ENCODE measurements at places on chromosomes 5 and 9.

- no peak for DNase-seq
Observed at GRCh38 chr5:132055808-132056609, 4.4 kb upstream of the IL3 start.

- no peak for DNase-seq
Observed at GRCh38 chr9:82021198-82021597, 32.6 kb downstream of the SPATA31D1 start.

GRCh38 chr5:147732291-147732883, 50.1 kb downstream of the JAKMIP2 start:
- no peak for DNase-seq

DNA sequence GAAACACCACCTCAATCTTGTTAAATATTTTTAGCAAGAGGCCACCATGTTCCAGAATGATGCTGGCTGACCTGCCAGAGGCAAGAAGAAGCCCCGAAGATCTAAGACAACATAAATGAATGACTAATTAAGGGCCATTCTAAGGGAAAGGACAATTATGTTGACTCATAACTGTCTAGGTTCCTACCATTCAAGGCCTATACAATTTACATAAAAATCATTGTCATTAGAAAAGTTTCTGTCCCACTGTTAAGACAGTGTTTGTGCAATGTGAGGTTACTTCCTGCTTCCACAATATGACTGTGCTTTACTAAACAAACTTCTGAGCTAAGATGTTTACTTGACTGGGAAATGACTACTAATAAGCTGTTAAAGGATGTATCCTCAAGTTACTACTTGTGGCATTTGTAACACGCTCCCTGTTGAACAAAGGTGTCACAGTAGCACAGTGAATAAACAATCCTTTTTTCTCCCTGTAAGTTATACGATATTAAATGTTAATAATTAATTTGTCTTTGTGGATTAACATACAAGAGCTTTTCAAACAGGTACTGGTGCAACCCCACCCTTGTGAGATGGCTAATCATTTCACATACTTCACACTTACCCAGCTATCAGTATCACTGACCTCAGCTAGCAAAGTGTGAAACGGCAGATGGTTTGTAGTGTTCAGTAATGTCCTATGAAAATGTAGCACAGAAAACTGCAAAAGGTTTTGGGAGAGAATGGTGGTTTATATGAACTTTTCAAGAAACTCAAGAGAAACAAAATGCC, 195.8 kb downstream of the EFNA5 start:
- no peak for DNase-seq

DNA sequence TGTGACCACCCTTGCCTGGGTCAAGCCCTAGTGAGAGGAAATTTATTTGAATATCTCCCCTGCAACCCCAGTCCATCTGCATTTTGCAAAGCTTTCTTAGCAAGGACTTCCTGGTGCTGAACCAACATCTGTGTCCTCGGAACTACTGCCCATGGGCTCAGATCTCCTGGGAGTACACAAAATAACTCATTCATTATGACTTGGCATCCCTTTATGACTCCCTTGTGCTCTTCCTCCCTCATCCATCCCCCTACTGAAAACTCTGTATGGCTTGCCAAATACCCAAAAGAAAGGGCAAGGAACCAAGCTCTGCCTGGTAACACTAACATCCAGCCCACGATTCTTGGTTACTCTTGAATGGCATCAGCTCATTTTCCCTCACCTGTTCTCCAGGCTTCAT, 368.5 kb downstream of the NTRK2 start:
- no peak for DNase-seq

- no peak for DNase-seq
Observed at GRCh38 chr5:158461240-158461854, 602.4 kb upstream of the CLINT1 start.

- DNase-seq = no peak
Observed at GRCh38 chr5:159782197-159782994, 133.9 kb upstream of the ADRA1B start.

- no peak for DNase-seq
Observed at GRCh38 chr5:156936972-156937371, 26.1 kb downstream of the TIMD4 start.

DNA sequence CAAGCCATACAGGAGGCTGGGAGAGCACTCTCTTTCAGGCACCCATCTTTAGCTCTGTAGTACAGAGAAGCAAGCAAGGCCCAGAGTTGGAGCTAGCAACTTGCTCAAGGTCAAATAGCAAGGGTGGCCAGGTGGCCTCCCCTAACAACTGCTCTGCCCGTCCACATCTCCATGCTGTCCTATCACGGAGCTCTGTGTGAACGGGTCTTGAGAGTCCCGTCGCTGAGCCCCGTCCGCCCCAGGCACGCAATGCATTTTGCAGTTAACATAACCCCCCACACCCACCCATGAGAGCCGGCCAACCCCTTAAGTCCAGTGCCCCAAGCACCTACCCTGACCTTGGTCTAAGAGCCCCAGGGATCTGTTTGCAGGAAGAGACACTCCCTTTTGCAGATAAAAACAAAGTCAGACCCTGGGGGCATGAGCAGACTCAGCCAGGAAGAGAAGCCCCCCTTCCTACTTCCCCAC, 1.5 kb downstream of the RNF44 start:
- DNase-seq = no peak

- no peak for DNase-seq
Observed at GRCh38 chr5:10519729-10520128, 44.1 kb upstream of the ANKRD33B start.

GRCh38 chr9:136189394-136190236, 15.3 kb downstream of the LHX3 start:
- no peak for DNase-seq

- DNase-seq = no peak
Observed at GRCh38 chr5:100643473-100643872, 108.3 kb downstream of the FAM174A start.

- no peak for DNase-seq
Observed at GRCh38 chr9:38294220-38294960, 98.1 kb upstream of the ALDH1B1 start.

GRCh38 chr5:37088009-37088408, 161.2 kb downstream of the CPLANE1 start:
- no peak for DNase-seq

GRCh38 chr5:103366918-103367549, 108.5 kb downstream of the MACIR start:
- DNase-seq = no peak

DNA sequence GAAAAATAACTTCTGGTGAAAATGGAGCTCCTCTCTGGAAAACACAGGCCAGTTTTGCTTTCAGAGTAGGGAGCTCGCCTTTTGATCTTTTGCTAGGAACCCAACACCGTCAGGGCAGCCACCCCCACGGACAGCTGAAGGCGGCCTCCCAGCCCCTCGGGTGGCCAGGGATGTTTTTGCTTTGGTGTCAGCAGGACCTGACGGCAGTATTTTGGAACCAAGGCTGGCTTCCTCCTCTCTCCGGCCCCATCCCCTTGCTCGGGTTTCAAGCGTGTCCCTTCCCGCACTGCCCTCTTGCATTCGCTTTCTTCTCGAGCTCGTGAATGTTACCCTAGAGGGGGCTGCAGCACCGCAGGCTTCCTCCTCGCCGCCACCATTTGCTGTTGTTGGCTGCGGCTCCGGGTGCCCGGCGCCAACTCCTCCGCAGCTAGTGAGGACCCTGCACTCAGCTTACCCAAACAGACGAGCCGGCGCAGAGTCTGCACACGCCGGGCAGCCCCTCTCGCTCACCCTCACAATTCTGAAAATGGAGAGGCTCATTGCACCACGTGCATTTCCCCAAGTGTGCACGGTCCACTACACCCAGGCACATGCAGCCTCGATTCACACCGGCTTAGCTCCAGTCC, 35.5 kb upstream of the ADAMTSL1 start:
- DNase-seq = no peak

- DNase-seq = no peak
Observed at GRCh38 chr5:67291066-67291465, 94.5 kb upstream of the CD180 start.

- no peak for DNase-seq
Observed at GRCh38 chr9:112078432-112078831, 96.7 kb downstream of the SUSD1 start.

DNA sequence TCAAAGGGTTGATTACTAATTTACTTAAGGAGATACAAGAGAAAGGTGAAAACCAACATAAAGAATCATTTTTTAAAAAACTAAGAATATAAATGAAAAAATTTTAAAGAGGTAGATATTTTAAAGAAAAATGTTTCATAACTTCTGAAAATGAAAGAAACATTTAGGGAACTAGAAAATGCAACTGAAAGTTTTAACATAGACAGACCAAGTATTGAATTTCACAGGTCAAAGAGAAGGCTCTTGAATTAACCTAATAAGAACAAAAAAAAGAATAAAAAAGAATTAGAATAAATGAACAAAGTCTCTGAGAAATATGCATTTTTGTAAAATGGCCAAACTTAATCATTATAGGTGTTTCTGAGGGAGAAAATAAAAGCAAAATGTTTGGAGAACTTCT, 16.1 kb upstream of the FAM174A start:
- DNase-seq = no peak

DNA sequence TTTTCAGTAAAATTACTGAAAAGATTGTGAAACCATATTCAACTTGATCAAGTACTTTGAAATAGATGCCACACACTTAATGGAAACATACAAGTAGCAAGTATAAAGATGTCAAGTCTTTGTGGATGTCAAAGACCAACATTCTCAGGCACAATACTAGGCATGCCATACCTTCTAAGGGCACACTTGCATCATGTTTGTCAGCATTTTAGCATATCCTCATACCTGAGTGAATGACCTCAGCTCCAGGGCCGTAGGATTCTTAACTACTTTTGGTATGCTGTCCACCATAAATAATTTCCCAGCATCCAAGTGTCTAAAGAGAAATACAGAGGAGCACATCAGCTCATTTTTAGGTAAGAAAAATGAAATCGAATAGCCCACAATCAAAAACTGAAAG, 86.4 kb downstream of the FREM1 start:
- DNase-seq = no peak

DNA sequence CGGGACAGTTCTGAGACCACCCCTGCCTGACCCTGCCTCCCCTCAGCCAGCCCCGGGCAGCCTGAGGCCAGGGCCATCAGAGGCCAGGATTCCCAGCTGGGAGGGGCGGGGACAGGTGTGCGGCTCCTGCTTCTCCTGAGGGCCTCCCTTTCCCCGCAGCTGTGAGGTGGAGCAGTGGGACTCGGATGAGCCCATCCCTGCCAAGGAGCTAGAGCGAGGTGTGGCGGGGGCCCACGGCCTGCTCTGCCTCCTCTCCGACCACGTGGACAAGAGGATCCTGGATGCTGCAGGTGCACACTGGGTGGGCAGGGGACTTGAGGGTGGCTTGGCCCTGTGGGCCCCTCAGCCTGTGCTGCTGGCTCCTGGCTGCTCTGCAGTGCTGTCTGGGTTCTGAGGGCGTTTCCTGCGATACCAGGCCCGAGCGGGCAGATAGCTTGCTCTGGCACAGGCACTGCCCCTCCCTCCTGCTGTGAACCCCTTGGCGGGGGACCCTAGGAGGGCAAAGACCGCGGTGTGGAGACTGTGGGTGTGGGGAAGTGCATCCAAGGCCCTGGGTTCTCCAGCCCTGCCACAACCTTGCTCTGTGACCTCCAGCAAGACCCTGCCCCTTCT, 2.3 kb downstream of the GRHPR start:
- DNase-seq = no peak

DNA sequence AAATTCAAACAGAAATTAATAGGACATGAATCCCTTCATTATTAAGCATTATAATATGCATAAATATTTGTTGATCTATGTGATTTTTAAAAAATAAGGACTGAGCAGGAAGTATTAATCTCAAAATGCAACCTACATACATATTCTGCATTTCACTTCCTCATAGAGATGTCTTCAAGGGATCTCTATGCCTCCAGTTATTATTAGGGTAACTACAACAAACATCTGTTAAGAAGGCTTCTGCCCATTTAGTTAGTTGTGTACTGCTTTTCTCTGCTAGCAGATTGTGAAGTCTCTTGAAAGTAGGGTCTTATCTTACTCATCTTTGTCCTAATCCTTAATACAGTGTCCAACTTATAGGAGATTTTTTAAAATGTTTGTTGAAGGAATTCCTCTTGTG, 414.1 kb downstream of the ACTL7B start:
- no peak for DNase-seq

GRCh38 chr9:9004810-9005209, 1205.2 kb upstream of the DMAC1 start:
- no peak for DNase-seq

DNA sequence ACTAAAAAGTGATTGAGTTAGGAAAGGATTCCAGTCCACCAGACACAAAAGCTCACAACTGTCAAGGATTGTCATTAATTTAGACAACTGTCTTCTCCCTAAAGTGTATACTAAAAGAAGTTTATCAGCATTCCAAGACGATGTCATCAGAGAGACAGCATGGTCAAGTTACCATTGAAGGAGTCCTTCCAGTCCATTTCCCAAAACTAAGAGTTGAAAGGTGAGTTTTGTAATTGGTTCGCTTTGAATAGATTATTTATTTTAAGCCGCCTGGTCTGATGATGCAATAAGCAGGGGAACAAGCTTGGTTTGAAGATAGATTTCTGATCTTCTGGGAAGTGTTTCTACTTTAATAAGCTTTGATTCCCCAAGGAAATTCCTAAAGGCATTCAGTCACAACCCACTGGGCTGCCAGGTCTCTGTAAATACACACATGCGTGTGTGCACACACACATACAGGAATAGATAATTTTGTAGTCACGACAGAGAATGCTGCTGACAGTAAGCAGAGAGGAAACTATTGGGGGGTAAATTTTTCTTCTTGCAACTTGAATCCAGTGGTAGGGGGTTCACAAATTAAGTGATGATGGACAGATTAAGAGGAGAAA, 234.8 kb downstream of the PIK3R1 start:
- DNase-seq = no peak

GRCh38 chr9:8492679-8493078, 693.1 kb upstream of the DMAC1 start:
- DNase-seq = no peak

GRCh38 chr9:95373782-95374487, 56.4 kb upstream of the FANCC start:
- DNase-seq = no peak

- no peak for DNase-seq
Observed at GRCh38 chr5:109707531-109707930, 17.8 kb downstream of the MAN2A1 start.

DNA sequence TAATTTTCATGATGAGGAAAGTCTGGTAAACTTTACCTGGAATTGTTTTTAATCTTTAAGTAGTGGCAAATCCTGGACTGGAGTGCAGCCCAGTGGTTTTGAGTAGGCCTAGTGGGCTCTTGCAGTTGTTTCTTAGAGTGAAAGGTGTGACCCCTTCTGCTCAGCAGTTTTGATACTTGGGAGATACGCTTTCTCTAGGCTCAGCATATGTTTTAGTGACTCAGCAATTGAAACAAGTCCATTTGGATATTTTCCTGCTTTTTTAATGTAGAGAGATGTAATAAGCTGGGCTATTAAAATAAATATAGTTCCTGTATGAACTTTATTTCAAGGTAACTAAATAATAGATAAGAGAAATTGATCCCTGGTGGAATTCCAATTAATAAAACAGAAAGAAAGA, 6.0 kb downstream of the POLR3G start:
- no peak for DNase-seq

- no peak for DNase-seq
Observed at GRCh38 chr5:2160811-2161210, 278.1 kb upstream of the IRX4 start.

GRCh38 chr9:97981846-97982682, 1.1 kb upstream of the ANP32B start:
- no peak for DNase-seq

- no peak for DNase-seq
Observed at GRCh38 chr5:135308245-135308644, 90.8 kb downstream of the MACROH2A1 start.
